ENCODE measurements at places on chromosomes 12 and 14.

GRCh38 chr12:116582610-116583009, 23.4 kb downstream of the MAP1LC3B2 start:
- DNase-seq = no peak

DNA sequence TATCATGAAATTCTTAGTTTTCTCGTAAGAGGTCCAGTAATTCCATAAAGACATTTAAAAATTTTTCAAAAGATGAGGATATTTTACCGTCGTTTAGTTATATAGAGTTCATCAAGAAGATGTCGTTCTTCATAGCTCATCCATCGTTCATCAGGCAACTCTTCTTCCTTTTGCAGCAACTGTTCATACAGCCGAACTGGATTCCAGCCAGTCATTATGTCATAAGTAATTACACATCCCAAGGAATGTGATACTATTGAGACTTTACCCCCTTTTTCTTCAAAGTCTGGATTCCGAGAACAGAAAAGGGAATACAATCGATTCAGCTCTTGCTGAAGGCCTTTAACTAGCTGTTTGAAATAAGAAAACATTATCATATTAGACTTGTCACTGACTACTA, 90.3 kb downstream of the DDHD1 start:
- DNase-seq = no peak

GRCh38 chr14:71103662-71104484, 196.6 kb downstream of the PCNX1 start:
- DNase-seq = no peak

DNA sequence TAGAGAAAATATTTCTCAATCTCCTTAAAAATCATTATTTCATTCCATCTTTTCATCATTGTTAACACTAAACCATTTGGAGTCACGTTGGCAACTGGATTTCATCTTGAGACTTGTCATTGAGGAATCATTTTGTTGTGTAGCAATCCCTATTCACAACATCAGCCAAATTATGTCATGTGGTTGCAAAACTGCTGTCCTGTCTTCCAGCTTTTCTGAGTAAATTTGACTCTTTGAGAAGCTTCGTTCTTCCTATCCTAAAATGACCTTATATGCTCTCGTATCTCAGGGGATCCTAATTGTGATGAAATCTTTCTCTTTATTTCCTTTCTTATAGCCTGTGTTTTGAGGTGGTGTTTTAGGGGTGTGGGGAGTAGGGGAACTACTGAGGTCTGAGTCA, 30.6 kb upstream of the KICS2 start:
- peak; percentile 3 for DNase-seq

- no peak for DNase-seq
Measured at GRCh38 chr12:130646716-130647370, 69.3 kb downstream of the RIMBP2 start.

- DNase-seq = no peak
Measured at GRCh38 chr14:50800032-50800431, 30.9 kb downstream of the NIN start.

- DNase-seq = no peak
Measured at GRCh38 chr14:91112194-91112593, 1.7 kb upstream of the DGLUCY start.

Measured in CD4-positive, alpha-beta T cell (primary cell).